ENCODE measurements at places on chromosomes 4 and X.
A peak's percentile ranks its signal among the peaks of the same experiment; 100 is the strongest.

DNA sequence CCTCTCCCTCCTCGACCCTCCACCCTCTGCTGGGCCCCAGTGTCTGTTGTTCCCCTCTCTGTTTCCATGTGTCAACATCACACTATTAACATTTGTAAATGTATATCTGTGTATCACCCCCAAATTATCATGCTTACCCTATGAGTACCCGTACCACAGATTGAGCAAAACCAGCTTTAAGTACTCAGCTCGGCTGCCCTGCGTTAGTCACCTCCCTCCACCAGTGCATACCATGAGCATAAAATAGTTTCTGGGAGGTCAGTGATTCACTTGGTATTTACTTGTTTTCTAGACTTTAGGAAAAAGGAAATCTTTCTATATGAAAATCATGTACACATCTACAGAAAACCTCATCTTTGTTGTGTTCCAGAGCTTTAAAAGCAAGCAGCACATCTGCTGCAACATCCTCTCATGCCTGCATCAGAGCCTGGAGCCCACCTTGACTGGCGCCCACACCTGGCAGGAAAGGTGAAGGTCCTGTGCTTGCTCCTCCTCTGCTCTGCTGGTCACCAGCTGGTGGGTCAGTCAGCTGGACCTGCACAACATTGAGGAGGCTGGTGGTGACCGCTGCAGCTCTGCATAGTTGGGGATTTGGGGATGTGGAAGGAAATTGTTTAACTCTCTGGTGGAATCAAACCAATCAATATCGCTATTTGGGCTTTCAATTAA lies 214.4 kb upstream of the KLF3 start:
- DNase-seq: peak; percentile 7

DNA sequence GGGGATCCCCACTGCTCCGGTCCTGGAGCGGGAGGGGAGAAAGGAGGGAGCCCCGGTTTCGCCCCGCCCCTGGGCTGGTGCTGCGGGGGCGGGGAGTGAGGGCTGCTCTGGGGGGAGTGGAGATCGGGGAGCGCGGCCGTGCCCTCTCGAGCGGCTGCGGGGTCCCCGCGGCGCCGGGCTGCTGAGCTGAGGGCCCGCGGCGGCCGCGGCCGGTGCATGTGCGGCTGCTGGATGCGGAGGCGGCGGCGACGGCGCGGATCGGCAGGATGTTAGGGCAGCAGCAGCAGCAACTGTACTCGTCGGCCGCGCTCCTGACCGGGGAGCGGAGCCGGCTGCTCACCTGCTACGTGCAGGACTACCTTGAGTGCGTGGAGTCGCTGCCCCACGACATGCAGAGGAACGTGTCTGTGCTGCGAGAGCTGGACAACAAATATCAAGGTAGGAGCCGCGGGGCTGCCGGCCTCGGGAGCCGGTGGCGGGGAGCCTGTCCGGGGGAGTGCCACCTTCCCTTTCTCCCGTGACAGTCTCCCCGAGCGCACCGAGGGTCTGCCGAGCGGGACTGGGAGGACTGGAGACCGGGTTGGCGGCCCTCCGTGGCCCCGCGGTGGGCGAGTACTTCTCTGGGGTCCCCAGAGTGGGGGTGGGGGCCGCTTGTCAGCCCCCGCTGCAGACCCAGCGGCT lies at the start of gene ING2:
Gene ING2 (plus strand): TSS at position 129 of the 681 bp plus-strand sequence. CDS start 138 bp downstream, at position 267.
- no peak for DNase-seq

GRCh38 chrX:311156-312129 lies 7.2 kb downstream of the GTPBP6 start:
- no peak for DNase-seq

DNA sequence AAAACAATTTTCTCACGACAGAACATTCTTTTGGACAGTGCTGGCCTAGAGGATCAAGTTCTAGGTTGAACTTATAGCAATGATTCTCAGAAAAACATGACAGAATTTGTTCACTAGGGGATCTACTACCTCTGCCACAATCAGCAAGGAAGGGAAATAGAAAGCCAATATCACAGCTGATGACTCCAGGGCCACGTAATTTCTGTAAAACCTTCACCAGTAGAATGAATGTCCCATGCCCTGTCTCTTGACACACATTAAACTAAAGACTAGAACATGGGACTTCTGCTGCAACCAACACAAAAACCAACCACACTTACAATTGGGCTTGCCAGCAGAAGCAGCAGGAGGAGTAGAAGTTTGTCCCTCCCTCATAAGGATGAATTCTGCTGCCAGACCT lies 86.0 kb upstream of the NPFFR2 start:
- no peak for DNase-seq

DNA sequence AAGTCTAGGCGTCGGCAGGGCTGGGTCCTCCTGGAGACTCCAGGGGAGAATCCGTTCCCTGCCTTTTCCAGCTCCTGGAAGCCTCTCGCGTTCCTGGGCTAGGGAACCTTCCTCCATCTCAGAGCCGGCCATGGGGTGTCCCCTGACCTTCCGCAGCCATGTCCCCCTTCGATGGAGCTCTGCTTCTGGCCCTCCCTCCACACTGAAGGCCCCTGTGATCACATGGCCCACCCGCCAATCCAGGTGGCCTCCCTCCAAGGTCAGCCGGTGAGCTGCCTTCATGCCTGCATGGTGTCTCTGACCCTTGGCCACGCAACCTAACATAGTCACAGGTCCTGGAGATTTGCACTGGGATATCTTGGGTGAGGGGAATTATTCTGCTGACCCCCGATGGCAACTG lies 69.6 kb downstream of the TRMT44 start:
- no peak for DNase-seq

DNA sequence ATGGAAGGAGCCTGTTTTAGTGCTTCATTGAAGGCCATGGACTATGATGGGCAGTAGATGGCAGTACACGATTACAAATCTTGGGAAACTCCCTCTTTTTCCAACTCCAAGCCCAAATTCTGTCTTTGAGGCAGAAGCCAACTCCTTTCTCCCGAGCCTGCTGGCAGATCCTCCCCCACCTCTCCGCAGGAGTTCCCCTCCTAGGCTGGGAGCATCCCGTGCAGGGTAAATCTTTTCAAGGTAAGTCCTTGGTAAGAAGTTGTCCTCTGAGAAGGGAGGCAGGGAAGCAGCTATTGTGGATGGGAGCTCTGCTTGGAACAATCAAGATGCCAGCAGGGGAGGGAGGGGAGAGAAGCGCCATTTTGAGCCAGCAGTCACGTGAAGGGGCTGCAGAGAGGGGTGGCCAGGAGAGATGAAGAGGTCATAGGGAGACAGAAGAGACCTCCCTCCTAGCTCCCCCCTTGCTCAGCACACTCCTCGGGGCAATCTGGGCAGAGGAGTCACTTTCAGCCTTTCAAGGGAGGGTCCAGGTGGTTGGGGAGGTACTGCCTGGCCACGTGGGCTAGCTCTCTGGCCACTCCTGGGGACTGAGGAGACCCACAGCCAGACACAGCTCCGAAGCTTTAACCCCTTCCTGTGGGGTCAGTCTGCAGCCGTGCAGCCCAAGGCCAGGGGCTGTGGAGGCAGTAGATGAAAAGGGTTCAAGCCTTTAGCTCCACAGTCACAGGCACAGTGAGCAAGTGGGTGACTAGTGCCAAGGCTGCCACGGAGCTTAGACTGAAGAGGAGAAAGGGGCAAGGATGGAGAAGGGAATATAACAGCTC lies 9.6 kb downstream of the CC2D2A start:
- DNase-seq: peak; percentile 91

- DNase-seq: no peak
Measured at GRCh38 chrX:12753366-12753765, 37.8 kb upstream of the PRPS2 start.

- DNase-seq: no peak
Measured at GRCh38 chrX:69117876-69118526, 47.3 kb downstream of the PJA1 start.

DNA sequence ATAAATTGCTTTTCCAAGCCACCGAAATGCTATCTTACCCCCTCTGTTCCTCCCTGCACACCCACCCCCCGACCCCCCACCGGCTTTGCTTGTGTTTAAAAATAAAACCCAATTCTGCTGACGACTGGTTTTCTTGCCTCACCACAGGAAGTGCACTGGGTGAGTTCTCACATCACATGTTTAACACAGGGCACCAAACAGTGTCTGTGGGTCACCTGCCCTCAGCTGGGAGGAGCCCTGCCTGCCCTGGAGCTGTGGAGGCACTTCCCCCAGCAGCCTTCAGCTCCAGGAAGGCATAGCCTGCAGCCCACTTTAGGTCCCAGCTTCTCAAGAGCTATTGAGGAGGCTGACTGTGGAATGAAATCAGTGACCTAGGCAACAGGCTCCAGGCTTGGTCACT lies 8.8 kb downstream of the TMEM255A start:
- DNase-seq: no peak

DNA sequence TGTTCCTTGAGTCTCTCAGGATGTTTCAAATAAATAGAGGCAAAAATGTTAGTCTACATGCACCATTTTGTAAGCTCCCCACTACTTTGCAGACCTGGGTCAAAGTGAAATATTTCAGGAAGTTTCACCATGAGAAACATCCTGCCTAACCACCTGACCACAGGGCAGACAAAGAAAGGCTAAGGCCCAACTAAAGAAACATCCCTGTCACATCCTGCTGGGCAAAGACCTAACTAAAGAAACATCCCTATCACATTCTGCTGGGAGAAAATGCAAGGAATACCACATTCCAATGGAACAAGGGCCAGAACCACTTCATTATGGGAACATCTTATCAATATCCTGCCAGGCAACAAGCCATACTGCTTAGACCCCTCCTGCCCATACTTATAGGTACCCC lies 1303.4 kb downstream of the TECRL start:
- no peak for DNase-seq

- no peak for DNase-seq
Measured at GRCh38 chrX:37783305-37783704, 3.4 kb downstream of the CYBB start.

DNA sequence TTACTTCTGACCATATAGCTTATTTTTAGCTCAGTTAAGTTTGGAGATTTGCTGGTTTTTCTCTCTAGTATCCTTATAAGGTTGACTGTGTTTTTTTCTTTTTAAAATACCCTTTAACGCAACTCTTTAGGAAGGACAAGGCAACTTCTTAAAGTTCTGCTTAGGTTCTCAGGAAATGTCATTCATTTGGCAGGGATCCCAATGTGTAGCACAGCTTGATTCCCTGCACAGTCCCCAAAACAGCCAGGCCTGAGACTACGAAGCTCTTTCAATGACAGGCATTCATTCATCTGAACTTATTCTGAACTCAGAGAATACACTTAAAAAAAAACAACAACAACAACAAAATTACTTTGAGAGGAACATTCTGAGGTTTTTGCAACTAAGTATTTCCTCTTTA lies 1765.8 kb downstream of the PCDH7 start:
- no peak for DNase-seq

DNA sequence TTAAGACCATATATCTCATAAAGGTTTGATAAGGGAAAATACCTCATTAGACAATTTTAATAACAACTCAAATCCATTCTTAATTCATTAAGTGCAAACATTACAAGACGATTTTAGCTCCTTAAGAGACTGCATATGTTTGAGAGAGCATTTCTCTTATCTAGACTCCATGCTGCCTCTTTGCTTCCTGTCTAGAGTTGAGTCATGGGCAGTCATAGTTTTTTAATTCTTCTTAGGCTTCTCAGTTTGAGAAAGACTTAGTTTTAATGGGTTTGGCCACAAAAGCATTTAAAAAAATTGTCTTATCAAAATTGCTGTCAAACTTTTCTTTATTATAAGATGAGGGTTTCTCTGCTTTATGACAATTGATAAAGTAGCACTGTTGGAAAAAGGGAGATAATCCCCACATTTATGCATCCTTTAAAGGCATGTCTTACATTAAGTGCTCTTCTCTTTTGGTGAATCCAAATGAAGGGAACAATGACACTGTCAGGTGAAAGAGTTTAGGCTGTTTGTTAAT lies 713.4 kb downstream of the PCDH18 start:
- DNase-seq: no peak

DNA sequence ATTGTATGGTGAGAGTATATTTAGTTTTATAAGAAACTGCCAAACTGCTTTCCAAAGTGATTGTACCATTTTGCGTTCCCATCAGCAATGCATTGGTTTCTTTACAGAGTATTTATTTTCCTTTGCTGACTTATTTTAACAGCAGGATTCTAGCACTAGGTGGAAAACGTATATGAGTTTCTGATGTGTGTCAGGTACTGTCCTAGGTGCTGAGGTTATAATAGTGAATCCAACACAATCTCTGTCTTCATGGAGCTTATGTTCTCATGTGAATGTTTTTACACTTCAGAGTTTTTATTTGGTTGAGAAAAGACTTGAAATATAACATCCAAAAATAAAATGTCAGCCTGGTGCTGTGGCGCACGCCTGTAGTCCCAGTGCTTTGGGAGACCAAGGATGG lies 4.0 kb downstream of the REPS2 start:
- no peak for DNase-seq

DNA sequence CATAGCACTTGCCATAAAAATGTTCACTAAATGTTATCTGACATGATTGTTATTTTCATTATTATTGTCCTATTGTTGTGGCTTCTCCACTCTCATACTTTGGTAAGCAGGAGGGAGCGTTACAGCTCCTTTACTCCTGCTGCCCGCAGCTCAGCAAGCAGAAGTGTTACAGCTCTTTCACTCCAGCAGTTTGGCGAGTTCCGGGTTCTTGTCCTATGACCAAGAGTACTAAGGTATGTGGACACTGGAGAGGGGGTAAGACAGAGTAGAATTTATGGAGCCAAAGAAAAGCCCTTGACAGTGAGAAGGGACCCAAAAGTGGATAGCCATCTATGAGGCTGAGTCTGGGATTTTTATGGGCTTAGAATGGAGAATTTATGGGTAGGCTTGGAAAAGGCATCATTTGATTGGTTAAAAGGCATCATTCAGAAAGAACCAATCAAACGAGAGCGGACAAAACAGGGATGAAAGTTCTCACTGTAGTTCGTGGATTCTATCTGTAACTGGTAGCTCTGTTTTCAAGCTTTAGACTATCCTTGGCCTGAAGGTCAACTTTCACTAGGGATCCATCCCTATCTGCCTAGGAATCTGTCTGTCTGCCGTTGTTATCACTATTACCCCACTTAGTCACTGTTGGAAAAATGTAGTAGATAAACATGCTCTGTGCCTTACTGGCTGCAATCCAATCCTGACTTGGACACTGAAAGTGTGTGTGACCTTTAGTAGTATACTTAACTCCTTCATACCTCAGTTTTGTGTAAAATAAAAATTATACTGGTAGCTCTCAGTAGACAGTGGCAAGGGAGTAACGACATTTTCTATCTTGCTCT lies 545.6 kb upstream of the LCORL start:
- no peak for DNase-seq

DNA sequence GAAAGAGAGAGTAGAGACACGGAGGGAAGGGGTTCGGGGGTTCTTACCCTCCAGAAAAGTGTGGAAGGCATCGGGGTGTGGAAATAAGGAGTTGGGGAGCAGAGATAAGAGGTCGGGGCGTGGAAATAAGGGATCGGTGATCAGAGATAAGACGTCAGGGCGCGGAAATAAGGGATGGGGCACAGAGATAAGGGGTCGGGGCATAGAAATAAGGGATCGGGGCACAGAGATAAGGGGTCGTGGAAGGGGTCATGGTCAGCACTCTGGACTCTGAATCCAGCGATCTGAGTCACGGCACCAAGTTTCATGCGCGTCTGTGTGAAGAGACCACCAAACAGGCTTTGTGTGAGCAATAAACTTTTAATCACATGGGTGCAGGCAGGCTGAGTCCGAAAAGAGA lies 119.1 kb downstream of the PCDH10 start:
- DNase-seq: no peak

GRCh38 chrX:6856471-6856870 lies 291.0 kb upstream of the STS start:
- DNase-seq: no peak

- DNase-seq: no peak
Measured at GRCh38 chrX:134752558-134752957, 94.3 kb upstream of the PLAC1 start.
